ENCODE measurements at places on chromosomes 7 and 10.

DNA sequence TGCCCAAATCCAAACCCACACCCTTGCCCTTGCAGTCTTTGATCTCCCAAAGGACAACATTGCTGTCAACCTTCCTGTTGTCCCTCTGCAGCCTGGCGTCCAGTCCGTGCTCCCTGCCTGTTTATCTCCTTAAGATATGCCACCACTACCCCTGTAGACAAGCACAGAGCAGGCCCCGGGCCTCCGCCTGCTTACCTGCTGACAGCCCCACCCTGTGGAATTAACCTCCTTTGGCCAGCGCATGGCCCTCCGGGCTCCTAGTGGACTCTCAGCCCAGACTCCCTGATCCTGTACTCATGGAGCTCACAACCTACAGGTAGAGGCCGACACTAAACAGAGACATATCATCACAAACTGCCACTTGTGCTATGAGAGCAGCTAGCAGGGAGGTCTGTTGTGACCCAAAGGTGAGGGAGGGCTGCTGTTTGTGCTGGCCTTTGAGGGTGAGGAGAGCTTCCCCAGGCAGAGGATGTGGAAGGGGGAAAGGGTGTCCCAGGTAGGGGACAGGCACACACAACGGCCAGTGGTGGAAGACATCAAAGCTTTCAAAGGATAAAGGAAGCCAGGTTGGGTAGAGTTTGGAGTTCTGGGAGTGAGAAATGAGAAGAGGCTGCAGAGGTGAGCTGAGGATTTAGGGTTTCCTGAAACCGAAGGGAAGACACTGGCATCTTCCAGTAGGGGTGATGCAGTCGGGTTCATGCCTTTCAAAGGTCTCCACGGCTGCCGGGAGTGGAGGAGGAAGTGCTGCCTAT is 174.5 kb upstream of the ZMIZ1 start:
- DNase-seq: no peak

DNA sequence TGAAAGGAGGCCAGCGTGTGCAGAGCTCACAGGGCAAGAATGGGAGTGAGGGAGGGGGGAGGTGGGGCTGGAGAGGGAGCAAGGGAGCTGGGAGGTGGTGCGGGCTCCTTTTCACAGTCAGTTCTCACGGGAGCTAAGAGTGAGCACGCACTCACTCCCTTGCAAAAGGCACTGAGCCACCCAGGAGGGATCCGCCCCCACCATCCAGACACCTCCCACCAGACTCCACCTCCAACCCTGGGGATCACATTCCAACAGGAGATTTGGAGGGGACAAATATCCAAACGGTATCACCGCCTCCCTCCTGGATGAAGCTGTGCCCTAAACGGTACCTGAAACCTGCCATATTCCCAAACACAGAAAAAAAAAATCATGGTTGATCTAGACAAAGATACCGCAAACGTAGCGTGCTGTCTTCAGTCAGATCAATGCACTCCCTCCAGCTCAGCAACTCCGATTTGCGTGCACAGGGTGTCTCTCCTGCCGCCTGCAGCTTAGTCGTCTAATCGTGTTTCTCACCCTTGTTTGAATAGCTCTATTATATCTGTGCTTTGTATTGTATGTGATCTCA is 20.3 kb upstream of the PRKAG2 start:
- DNase-seq: peak; percentile 51

DNA sequence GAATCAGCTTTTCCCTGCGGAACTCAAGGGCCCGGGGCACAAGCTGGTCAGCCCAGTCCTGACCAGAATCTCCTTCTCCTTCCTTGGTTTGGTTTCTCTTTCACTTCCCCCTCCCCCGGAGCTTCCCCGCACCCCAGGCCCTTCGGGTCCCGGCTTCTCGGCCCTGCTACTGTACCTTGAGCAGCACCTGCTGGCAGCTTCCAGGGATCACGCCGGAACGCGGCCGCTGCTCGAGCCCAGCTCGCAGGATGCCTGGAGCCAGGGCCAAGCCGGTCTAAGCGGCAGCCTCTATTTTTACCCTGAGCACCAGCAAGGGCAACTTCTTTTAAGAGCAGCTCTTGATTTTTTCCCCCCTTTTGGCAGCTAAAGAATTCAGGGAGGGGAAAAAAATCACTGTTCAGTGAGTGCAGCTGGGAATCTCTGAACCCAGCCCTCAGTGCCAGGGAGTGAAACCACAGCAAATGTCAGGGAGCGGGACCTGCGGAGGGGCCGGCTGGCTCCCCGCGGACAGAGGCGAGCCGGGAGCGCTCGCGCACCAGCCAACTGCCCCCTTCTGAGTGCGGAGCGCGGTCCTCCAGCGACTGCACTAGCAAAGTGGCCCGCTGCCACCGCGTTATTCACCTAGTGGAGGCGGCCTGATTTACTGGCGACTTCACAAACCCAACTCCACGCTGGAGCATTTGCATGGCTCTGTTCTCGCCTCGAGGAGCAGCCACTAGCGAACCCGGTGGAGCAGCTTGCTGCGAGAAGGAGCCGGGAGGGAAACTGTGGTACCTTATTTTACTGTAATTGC is 2.4 kb upstream of the INHBA start:
- peak; percentile 86 for DNase-seq

DNA sequence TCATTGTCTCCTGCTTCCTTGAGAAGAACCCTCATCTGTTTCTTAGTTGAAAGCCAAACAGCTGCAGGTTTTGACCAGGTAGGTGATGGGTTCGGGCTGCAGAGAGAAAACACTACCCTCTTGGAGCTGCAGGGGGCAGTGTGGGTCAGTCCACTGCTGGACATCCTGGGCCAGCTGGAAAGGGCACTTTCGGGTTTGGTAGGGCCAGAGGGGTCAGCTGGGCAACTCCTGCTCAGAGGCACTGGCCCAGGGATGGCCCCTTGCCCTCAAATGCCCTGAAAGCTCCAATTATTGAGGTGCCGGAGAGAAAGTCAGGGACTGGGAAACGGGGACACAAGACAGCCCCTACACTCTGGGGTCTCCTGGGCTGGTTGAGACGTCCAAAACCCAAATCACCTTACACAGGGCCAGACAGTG is 90.7 kb downstream of the MKI67 start:
- peak; percentile 75 for DNase-seq

DNA sequence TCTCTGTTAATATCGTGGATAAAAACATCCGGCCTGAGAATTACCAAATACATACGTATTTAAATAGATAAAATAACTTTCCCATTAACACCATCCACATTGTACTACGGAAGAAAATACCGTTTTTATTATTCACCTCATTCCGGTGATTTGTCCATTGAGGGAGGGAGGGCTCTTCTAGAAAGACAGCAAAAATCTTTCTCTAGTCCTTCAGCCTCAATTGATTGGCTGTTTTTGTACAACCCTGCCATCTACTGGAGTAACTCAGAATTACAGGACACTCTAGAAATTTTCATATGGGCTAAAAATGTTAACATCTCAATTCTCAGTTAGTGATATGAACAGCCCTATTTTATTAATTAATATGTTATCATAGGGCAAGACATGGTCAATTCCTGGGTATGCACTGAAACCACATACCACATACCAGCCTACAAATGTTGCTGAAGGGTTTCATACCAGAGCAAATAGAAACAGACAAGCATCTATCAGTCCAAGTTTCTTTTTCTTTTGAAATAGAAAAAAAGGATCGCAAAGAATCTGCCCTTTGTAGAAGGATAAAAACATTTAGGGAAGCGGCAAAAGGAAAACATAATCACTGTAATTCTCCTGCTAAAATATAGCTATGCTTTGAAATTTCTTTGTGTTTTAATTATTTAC is 55.8 kb upstream of the CDCA7L start:
- DNase-seq: peak; percentile 26

- DNase-seq: no peak
Observed at GRCh38 chr7:107180378-107180777, 11.6 kb downstream of the HBP1 start.

DNA sequence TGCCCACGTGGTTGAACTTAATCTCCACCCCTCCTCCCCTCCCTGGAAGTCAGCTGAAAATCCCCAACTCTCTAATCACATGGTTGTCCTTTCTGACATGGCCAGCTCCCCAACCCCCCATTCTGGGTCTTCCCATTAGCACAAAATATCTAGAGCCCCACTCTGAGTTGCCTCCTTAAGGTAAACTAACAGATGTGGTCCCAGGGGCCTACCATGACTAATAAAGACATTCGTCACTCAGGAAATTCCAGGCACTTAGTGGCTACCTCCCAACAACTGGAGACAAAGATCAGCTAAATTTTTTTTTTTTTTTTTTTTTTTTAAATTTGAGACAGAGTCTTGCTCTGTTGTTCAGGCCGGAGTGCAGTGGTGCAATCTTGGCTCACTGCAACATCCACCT is 21.1 kb downstream of the CCDC126 start:
- DNase-seq: no peak

- no peak for DNase-seq
Observed at GRCh38 chr10:103548581-103549348, 55.3 kb downstream of the NEURL1 start.

GRCh38 chr7:150863946-150864345 is 11.6 kb downstream of the AOC1 start:
- DNase-seq: no peak

DNA sequence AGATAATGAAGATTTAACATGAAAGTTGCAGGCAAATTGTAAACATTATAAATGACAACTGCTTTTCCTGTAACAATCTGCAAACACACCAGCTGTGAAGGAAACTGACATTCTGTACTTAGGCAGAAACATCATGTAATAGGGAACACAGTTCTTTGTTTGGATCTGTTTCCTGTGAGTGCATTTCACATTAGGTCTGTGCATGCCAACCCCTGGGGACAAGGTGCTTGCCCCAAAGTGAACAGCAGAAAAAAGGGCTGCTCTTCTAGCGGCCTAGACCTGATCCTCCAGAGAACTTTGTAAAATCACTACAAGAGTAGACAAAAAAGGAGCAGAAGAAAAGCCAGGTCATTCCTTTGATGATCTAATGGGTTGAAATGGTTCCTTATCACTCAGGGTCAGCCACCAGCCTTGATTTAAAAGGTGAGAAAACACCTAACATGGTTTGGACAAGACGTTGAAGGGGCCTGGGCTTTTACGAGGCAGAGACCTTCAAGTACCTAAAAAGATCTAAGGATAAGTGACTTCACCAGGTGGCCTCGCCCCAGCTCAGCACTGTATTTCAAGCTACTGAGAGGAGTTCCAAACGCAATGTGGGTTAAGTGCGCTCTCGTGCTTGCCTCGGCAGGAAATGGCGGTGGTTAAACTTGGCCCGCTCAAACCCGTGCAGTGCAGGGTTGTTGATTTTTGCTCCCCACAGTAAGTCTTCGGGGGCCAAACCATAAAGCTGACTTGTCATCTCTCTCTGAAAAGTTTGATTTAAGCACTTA is 249.7 kb downstream of the CREB5 start:
- DNase-seq: no peak

GRCh38 chr7:25857376-25858067 is 294.5 kb upstream of the NFE2L3 start:
- peak; percentile 74 for DNase-seq

GRCh38 chr10:3708852-3709251 is 76.2 kb downstream of the KLF6 start:
- no peak for DNase-seq

DNA sequence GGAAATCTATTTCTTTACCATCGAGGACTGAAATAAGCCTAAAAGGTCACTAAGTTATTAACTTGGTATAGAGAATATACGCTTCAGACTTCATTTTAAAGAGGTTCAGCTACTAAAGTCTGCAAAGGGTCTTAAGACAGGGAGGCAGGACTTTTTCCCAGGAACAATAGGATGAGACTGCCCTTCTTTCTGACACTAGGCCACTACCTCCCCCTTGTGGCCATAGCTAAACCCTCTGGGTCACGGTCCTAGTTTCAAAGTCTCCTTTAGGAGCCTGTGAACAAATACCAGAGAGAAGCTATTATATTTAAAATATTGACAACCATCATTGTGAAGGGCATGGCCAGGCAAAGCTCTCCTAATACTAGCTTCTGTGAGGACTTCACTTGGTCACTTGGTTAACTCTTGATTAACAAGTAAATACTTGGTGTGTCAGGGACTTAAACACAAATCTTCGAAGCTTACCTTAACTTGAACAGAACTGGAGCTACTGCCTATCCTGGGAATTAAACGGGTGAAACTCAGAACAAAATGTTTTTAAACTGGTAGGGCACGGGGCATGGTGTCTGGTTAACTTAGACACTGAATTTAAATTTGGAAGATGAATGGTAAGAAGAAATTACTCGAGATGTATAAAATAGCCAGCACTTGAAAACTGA is 75.6 kb downstream of the CCDC6 start:
- peak; percentile 53 for DNase-seq

DNA sequence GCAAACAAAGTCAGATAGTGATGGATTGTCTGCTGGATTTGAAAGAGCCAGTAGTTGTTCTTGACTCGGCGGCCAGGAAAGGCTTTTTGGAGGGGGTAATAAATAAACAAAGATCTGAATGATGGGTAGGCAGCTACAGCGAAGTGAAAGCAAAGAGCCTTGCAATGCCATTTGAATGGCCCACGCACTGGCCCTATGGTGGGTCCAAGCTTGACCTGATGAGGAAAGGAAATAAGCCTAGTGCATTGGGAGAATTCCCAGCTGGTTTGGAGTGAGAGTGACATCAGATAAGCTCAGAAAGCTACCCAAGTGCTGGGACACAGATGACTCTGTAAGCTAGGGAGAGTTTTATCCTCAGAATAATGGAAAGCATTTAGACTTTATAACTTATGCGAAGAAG is 365.2 kb downstream of the PLXDC2 start:
- DNase-seq: no peak

GRCh38 chr7:20510573-20510900 is 104.9 kb upstream of the ABCB5 start:
- no peak for DNase-seq

GRCh38 chr10:7928536-7928935 is 110.2 kb downstream of the TAF3 start:
- DNase-seq: no peak
